ENCODE measurements at places on chromosomes 3 and 15. TPM values are rescaled to one million over a fixed set of nuclear protein-coding genes. Genes with fewer than 3 reads are reported as not detected.

DNA sequence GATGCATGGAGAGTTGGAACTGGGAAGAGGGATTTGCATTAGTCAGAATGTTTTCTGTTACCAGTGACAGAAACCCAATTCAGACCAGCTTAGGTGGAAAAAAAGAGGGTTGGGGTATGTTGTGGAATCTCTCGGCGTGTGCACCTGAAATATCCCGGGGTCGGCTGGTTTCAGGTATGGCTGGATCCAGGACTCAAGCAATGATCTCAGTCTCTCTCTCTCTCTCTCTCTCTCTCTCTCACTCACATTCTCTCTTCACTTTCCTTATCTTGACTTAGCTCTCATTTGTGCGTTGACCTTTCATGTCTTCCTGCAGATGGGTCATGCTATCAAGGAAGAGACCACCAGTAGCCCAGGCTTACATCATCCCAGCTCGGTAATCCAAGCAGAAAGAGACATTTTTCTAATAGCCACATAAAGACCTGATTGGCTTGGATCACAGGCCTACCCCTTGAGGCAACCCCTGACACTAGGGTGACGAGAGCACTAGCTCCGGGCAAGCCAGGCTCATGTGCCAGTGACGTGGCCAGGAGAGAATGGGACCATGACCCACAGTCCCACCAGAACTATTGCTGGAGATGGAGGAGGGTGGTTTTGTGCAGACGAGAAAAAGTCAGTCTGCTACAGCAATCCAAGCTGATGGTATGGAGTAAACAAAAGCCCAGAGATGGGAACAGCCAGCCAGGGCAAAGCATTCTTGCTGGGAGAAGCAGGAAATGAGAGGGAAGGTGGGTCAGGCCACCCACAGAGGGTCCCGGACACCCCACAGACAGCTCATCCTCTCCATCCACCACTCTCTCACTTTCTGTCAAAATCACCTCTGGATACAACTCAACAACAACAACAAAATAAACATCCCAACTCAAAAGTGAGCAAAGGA lies 91.7 kb downstream of the CHSY1 start:
- no peak overlapping the region for H3K4me3 ChIP-seq
- peaks cover 11% of the 10 kb centered on the region for H3K4me1 ChIP-seq
- no peak for DNase-seq
- H3K27ac ChIP-seq, result no peak overlapping the region
- H3K27me3 ChIP-seq, result no peaks in the 10 kb centered on the region

- H3K36me3 ChIP-seq, result no peaks in the 10 kb centered on the region
- no peak for DNase-seq
- H3K4me3 ChIP-seq, result no peak overlapping the region
- H3K4me1 ChIP-seq, result no peaks in the 10 kb centered on the region
- H3K27ac ChIP-seq, result no peak overlapping the region
Observed at GRCh38 chr3:40162616-40163015, 146.9 kb upstream of the EIF1B start.

- no peaks in the 10 kb centered on the region for H3K27me3 ChIP-seq
- no peak overlapping the region for H3K4me3 ChIP-seq
- no peak for DNase-seq
- H3K36me3 ChIP-seq, result no peaks in the 10 kb centered on the region
Observed at GRCh38 chr3:190261740-190262139, 60.5 kb downstream of the CLDN1 start.

DNA sequence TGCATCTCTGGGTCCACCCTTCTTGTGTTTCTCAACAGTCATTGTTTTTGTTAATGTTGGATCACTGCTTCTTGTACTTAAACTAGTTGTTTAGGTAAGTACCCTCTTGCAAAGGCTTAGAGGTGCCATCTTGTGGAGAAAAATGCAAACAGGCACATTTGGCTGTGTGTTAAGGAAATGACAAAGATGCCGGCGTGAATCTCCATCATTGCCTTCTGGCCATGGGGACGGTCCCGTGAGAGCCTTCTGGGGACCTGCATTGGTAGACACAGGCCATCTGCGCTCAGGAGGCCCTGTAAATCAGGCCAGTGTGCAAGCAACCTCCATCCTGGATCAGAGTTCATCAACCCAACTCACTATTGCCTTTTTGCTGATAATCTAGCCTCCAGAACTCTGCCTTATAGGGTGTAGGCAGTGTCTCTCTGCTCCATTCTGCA lies 158.6 kb upstream of the NR2E3 start:
- H3K27me3 ChIP-seq, result no peaks in the 10 kb centered on the region
- peak; percentile 64 for DNase-seq
- H3K4me3 ChIP-seq, result no peak overlapping the region
- H3K4me1 ChIP-seq, result peaks cover 3% of the 10 kb centered on the region
- no peak overlapping the region for H3K27ac ChIP-seq

DNA sequence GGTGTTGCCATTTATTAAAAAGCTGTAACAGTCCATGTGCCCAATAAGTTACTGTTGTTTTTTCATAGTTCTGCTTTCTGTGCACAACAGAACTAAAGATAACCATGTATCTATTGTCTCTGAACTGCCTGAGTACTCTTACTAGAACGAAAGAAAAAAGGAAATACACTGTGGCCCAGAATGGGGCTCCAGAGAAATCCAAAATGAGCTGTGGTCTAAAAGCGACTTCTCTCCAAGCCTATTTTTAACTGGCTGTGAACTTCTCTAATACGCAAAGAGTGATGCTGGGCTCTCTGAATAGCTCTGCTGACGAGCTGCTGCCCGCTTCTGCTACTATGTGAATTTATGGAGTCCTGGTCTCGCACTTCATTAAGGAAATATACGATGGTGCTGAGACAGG lies 56.2 kb upstream of the LPP start:
- no peak overlapping the region for H3K27ac ChIP-seq
- H3K27me3 ChIP-seq, result no peaks in the 10 kb centered on the region
- DNase-seq, result no peak

GRCh38 chr3:23645533-23646183 lies 160.1 kb upstream of the UBE2E1 start:
- no peak overlapping the region for H3K27ac ChIP-seq
- DNase-seq, result no peak
- H3K27me3 ChIP-seq, result no peaks in the 10 kb centered on the region

GRCh38 chr3:63351159-63352007 lies 73.3 kb downstream of the SYNPR start:
- H3K4me1 ChIP-seq, result peaks cover 13% of the 10 kb centered on the region
- H3K27me3 ChIP-seq, result peaks cover 10% of the 10 kb centered on the region
- H3K36me3 ChIP-seq, result no peaks in the 10 kb centered on the region
- DNase-seq, result peak; percentile 13
- no peak overlapping the region for H3K27ac ChIP-seq

DNA sequence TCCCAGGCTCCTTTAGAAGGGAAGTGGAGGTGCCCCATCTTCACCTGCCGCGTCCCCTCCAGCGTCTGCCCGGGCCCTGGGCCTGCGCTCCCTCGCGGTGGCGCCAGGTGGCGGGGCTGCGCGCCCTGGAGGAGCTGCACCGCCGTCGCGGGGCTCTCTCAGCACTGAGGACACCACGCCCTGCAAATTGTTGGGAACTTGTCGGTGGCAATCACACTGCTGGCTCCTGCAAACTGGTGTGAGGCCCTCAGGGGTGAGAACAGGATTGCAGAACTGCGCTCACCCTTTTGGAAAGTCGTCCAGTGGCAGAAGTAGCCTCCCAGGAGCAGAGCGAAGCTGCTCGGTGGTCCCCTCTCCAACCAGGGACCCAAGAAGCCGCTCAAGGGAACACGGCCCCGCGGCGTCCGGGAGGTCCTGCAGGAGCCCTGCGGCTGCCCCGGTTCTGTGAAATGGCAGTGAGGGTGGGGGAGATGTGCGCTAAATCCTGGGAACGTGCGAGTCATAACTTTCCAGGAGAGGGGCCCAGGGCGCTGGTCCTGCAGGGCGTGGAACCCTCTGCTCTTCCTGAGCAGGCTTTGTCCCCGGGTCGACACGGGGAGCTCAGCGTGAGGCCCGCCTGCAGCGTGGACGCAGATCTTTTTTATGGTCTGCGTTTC lies 995 bp upstream of the LRRK1 start:
- peaks cover 14% of the 10 kb centered on the region for H3K4me1 ChIP-seq

GRCh38 chr3:143958966-143959365 lies 12.7 kb upstream of the DIPK2A start:
- no peaks in the 10 kb centered on the region for H3K27me3 ChIP-seq
- no peaks in the 10 kb centered on the region for H3K4me1 ChIP-seq
- H3K4me3 ChIP-seq, result no peak overlapping the region
- DNase-seq, result no peak
- no peaks in the 10 kb centered on the region for H3K36me3 ChIP-seq

Gene PLAAT1
- under 0.01 TPM for total RNA-seq

Gene RHOA
- 899 TPM for total RNA-seq

Gene FGD5
- under 0.01 TPM for total RNA-seq

Gene CCDC51
- 17.4 TPM for total RNA-seq

Gene SOX2
- not detected for total RNA-seq
